ENCODE measurements at places on chromosomes 1 and 21. TPM values are rescaled to one million over a fixed set of nuclear protein-coding genes. Genes with fewer than 3 reads are reported as not detected.

PLEKHN1 gene
- total RNA-seq = not detected

CALML6 gene
- total RNA-seq = 0.57 TPM

GRCh38 chr1:115649964-115650363 is 8.2 kb downstream of the VANGL1 start:
- H3K4me3 ChIP-seq = no peak overlapping the region
- peaks cover 5% of the 10 kb centered on the region for H3K36me3 ChIP-seq
- peaks cover 30% of the 10 kb centered on the region for H3K4me1 ChIP-seq
- peak overlapping the region; percentile 70 for H3K27ac ChIP-seq
- no peaks in the 10 kb centered on the region for H3K27me3 ChIP-seq

DNA sequence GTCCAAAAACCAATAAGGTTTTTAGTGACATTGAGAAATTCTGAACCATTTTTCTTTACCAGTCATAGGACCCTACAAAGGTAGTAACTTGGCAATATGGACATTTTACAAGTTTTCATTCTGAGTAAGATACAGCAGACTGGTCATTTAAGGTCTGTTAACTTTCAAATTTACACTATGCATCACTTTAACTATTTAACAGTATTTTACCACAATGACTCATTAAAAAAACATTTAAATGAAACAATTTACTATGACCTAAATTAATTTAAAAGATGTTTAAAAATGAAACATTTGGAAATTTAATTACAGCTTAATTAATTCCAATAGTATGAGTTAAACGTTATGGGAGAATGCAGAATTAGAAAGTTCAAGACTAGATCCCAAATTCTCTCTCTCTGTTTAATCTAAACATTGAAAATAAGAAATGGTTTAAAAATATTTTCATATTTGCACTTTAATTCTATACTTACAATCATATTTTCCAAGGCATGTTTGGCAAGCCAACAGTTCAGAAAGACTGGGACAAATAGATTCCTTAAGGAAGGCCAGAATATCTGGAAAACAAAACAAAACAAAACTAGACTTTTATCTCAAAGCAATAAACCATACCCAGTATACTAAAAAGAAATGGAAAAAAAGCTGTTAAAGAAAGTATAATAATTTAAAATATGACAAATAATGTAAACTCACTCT is 140.9 kb downstream of the KCNT2 start:
- peaks cover 4% of the 10 kb centered on the region for H3K36me3 ChIP-seq
- no peak for DNase-seq
- no peaks in the 10 kb centered on the region for H3K27me3 ChIP-seq
- no peak overlapping the region for H3K4me3 ChIP-seq

- H3K27ac ChIP-seq = no peak overlapping the region
- no peak overlapping the region for H3K4me3 ChIP-seq
- no peaks in the 10 kb centered on the region for H3K36me3 ChIP-seq
Measured at GRCh38 chr1:184775885-184776284, 21.2 kb upstream of the EDEM3 start.

DNA sequence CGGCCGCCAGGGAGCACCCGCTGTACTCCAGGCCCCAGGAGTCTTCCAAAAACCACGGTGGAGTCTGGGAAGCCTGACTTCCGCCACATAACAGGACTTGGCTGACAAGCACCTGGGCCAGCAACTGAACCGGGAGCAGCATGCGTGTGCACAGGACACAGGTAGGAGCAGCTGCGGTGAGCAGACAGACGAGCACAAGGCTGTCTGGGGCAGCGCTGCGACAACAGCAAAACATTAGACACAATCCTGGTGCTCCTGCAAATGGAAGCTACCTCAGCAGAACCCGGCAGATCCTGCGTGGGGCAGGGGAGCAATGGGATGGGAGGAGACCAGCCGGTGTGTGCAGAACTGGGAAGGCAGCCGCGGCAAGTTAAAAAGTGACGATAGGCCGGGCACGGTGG is 80.4 kb downstream of the NPHP4 start:
- no peaks in the 10 kb centered on the region for H3K27me3 ChIP-seq
- H3K4me1 ChIP-seq = peaks cover 29% of the 10 kb centered on the region
- no peaks in the 10 kb centered on the region for H3K36me3 ChIP-seq
- no peak overlapping the region for H3K4me3 ChIP-seq
- H3K27ac ChIP-seq = peak overlapping the region; percentile 93
- DNase-seq = no peak

IPP gene
- total RNA-seq = 16.8 TPM

SMIM11 gene
- 17.0 TPM for total RNA-seq

DNA sequence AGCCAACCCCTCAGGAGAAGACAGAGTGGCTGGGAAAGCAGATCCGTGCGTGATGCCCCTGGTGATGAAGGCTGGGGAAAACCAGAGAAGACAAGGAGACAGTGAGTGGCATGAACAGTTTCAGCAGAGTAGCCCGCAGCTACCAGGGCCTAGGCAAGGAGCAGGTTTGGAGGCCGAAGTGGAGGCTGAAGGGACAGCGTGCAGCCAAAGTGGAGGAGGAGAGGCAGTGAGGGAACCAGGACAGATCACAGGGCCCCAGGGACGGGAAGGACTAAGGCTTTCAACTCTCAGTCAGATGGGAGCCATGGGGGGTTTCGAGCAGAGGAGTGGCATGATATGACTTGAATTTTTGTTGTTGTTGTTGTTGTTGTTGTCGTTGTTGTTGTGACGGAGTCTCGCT is 59.9 kb upstream of the SELENON start:
- H3K36me3 ChIP-seq = peaks cover 2% of the 10 kb centered on the region
- peaks cover 25% of the 10 kb centered on the region for H3K4me1 ChIP-seq
- no peak overlapping the region for H3K27ac ChIP-seq
- DNase-seq = no peak
- H3K4me3 ChIP-seq = no peak overlapping the region

GRCh38 chr1:221824025-221824424 is 82.1 kb upstream of the DUSP10 start:
- peaks cover 9% of the 10 kb centered on the region for H3K27me3 ChIP-seq
- no peak overlapping the region for H3K4me3 ChIP-seq
- no peak overlapping the region for H3K27ac ChIP-seq
- H3K4me1 ChIP-seq = peaks cover 22% of the 10 kb centered on the region
- peaks cover 2% of the 10 kb centered on the region for H3K36me3 ChIP-seq

- peaks cover 25% of the 10 kb centered on the region for H3K27me3 ChIP-seq
- no peak for DNase-seq
- no peak overlapping the region for H3K27ac ChIP-seq
- H3K36me3 ChIP-seq = no peaks in the 10 kb centered on the region
- H3K4me3 ChIP-seq = no peak overlapping the region
- peaks cover 5% of the 10 kb centered on the region for H3K4me1 ChIP-seq
Measured at GRCh38 chr1:63000508-63000907, 216.6 kb downstream of the ATG4C start.

- no peaks in the 10 kb centered on the region for H3K27me3 ChIP-seq
- no peaks in the 10 kb centered on the region for H3K36me3 ChIP-seq
- H3K27ac ChIP-seq = no peak overlapping the region
- DNase-seq = no peak
- H3K4me3 ChIP-seq = no peak overlapping the region
Measured at GRCh38 chr1:86773341-86774288, 69.2 kb downstream of the SH3GLB1 start.

OR2L8 gene
- total RNA-seq = not detected

Measured in neural crest cell (in vitro differentiated cells).